ENCODE measurements at places on chromosomes 4 and X. TPM values are rescaled to one million over a fixed set of nuclear protein-coding genes. Genes with fewer than 3 reads are reported as not detected.

Gene RNF175
- total RNA-seq = 14.3 TPM

Gene CENPVL3
- 3.1 TPM for total RNA-seq

Gene MAMLD1
- total RNA-seq = 1.0 TPM

Gene NUDT11
- total RNA-seq = 41.6 TPM

Gene FOXR2
- total RNA-seq = 0.36 TPM

Gene NSD2
- 118 TPM for total RNA-seq

Gene CLCN5
- total RNA-seq = 19.5 TPM

Gene CACNA1F
- total RNA-seq = not detected

Gene OPRPN
- total RNA-seq = not detected

Gene NXF2
- not detected for total RNA-seq

Gene ASB9
- 2.5 TPM for total RNA-seq

Gene NAAA
- total RNA-seq = 3.2 TPM

Gene GC
- not detected for total RNA-seq

Gene TREX2
- total RNA-seq = not detected

Gene ETDA
- total RNA-seq = not detected
